ENCODE measurements at places on chromosomes 12 and 14.

DNA sequence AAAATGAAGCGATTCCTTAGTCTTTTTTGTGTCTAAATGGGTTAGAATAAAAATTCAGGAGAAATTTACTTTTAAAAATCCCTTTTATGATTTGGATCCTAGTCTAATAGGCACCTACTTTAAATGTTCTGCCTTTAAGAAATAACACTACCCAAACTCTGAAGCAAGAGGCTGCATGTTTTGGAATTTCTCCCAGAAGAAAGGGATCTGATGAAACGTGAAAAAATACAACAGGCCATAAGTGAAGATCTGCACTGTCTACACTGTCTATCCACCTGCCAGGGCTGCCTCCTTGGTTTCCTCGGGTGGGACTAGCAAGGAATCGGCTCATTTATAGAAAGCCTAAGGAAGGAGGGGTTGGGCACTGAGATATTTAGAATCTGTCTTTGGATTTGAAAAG lies 22.1 kb downstream of the ACVR1B start:
- no peak for DNase-seq

DNA sequence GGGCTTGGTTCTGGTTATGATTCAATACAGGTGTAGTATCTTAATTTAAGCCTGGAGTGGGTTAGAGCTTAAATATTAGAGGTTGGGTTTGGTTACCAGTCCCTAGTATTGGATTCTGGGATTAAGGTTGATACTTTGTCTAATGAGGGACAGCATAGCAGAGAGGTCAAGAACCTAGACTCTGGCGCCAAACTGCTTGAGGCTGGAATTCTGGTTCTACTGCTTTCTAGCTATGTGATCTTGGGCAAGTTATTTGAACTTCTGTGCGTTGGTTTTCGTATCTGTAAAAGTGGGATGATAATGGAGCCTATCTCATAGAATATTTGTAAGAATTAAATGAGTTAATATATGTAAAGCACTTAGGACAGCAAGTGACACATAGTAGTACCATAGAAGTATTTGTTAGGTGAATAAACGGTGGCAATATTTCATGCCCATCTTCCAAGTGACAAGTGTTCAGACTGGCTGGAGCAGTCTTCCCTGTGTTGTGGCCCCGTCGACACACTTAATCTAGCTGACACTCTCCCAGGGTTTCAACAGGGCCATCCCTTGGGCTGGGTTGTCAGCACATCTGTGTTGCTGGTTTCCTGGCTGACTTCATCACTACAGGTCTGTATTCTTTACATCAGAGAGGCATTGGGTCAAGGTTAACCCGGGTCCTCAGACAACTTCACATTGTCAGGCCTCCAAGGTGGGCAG lies 3.0 kb downstream of the ENDOU start:
- no peak for DNase-seq

DNA sequence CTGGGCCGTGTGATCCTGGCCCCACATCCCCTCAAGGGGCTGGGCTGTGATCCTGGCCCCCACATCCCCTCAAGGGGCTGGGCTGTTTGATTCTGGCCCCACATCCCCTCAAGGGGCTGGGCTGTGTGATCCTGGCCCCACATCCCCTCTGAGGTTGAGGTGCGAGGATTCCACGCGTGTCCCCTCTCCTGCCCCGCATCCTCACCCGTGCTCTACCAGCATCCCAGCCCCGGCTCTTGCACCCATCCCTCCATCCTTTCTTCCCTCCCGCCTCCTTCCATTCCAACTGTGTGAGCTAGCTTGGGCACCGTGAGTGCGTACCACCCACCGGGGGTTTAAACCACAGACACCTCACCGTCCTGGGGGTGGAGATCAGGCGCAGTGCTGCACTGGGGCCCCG lies 31.1 kb upstream of the TMEM179 start:
- no peak for DNase-seq

DNA sequence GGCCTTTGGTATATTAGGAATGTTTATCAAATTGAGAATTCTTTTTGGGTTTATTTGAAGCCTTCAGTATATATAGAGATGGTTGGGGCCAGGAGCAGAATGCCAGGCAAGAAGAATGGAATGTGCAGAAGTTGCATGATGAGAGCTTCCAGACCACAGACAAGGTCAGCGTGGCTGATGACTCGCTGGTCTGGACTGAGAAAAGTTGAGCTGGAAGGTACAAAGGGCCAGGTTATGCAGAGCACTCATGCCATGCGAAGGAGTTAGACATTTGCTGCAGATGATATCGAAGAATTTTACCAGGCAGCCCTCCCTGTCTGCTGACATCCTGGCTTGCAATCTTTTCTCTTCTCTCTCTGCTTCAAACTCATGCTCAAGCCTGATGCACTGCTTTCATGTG lies 196.2 kb upstream of the ARHGAP5 start:
- DNase-seq, result no peak

GRCh38 chr12:74317741-74318140 lies 219.9 kb upstream of the ATXN7L3B start:
- no peak for DNase-seq

DNA sequence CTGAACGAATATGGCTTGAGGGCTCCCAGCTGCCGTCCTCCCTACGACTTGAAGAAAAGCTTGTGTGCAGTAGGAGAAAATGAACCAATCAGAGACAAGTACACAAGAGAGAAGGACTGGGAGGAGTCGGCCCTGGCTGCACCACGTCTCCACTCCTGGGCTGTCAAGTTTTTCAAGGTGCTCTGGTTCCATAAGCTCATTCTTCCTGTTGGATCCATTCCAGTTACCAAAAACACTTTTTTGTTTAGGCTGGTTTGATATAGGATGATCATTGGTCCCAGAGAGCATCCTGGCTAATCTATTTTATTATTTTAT lies 2.8 kb upstream of the A2ML1 start:
- no peak for DNase-seq

- no peak for DNase-seq
Observed at GRCh38 chr14:39241637-39242036, 7.9 kb downstream of the MIA2 start.

GRCh38 chr12:113424915-113425823 lies 3.0 kb downstream of the SDSL start:
- peak; percentile 62 for DNase-seq

GRCh38 chr12:53222170-53222721 lies 9.8 kb downstream of the RARG start:
- peak; percentile 73 for DNase-seq

GRCh38 chr12:124786061-124786964 lies 77.4 kb downstream of the SCARB1 start:
- peak; percentile 98 for DNase-seq

GRCh38 chr14:24428628-24429394 lies 657 bp downstream of the CBLN3 start:
- no peak for DNase-seq

- peak; percentile 58 for DNase-seq
Observed at GRCh38 chr12:43578782-43579181, 26.8 kb upstream of the ADAMTS20 start.

GRCh38 chr12:72509891-72510290 lies 237.7 kb downstream of the TRHDE start:
- peak; percentile 64 for DNase-seq

GRCh38 chr14:68243450-68244010 lies 424.0 kb downstream of the RAD51B start:
- no peak for DNase-seq

DNA sequence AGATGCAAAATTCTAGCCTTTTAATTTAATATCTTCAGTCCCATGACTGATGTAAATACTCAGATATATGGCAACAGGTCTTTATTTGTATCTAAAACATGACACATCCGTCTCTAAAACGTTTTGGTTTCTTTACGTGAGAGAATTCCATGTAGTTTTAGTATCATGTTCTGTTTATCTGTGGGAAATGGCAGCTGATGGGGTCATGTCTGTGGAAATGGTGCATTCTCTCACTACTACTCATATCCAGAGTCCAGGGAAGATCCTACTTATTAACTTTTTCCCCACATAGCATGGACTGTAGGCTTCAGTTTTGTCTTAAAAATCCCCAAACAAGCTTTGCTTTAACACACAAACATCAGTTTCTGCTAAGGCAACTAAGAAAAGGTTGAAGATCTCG lies 53.8 kb downstream of the SPTLC2 start:
- no peak for DNase-seq

- DNase-seq, result no peak
Observed at GRCh38 chr14:71465316-71465715, 466.9 kb upstream of the RGS6 start.

GRCh38 chr12:69238589-69239351 lies 599 bp upstream of the CPSF6 start:
- no peak for DNase-seq

- DNase-seq, result no peak
Observed at GRCh38 chr12:86435053-86435452, 178.9 kb upstream of the MGAT4C start.

DNA sequence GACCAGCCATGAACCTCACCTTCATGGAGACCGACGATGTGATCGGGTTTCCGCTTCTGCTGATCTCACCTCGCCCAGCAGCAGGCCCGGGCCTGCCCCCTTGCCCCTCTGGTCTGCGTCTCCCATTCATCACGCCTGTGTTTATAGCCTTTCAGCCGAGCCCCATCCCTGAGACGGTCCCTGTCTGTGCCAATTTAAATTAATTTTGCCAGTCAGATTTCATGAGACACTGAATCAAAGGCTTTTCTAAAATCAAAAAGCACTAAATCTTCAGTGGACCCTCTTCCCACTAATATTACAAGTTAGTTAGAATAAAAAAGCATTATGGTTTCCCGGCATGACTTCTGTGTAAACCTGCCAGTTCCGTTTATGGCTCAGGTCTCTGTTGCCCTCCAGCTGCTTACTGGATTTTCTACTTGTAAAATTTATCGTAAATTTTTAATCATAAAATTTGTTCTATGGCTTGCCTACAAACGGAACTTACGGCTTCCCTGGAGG lies 155.9 kb downstream of the ESRRB start:
- DNase-seq, result no peak

- peak; percentile 89 for DNase-seq
Observed at GRCh38 chr14:94548999-94549985, 11.9 kb upstream of the SERPINA4 start.

DNA sequence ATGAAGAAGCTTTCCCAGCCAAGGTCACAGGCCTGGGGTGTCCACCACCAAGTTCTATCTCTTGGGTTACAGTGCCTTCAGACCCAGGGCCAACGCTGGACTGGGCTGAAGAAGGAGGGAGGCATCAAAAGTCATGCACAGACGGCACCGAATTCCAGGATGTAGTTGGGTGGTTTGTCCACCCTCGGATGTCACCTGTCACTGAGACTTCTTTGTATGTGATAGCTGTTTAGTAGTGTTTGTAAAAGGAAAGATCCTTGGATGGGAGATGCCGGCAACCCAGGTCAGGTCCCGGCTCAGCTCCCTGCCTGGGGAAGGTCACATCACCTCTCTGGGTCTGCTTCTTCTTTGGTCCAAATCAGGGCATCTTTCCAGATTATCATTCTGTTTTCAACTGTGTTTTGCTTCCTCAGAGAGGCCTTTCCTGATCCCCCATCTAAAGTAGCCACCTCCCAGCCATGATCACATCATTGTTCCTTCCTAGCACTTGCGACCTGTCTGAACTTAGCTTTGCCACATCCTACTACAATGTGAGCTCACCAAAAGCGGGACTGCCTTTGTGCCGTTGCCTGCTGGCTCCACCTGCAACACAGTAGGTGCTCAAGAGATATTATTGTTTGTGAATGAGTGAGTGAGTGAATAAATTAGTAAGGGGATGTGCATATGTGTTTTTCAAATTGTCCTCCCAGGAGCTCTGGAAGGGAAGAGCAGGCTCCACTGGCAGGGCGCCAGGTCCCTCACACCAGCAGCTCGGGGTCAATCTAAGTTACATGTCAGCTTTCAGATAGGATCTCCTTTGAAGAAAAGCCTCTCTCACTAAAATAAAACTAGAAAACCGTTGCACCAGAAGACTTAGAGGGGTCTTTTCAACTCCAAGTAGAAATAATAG lies 2.1 kb downstream of the TSPAN11 start:
- no peak for DNase-seq

DNA sequence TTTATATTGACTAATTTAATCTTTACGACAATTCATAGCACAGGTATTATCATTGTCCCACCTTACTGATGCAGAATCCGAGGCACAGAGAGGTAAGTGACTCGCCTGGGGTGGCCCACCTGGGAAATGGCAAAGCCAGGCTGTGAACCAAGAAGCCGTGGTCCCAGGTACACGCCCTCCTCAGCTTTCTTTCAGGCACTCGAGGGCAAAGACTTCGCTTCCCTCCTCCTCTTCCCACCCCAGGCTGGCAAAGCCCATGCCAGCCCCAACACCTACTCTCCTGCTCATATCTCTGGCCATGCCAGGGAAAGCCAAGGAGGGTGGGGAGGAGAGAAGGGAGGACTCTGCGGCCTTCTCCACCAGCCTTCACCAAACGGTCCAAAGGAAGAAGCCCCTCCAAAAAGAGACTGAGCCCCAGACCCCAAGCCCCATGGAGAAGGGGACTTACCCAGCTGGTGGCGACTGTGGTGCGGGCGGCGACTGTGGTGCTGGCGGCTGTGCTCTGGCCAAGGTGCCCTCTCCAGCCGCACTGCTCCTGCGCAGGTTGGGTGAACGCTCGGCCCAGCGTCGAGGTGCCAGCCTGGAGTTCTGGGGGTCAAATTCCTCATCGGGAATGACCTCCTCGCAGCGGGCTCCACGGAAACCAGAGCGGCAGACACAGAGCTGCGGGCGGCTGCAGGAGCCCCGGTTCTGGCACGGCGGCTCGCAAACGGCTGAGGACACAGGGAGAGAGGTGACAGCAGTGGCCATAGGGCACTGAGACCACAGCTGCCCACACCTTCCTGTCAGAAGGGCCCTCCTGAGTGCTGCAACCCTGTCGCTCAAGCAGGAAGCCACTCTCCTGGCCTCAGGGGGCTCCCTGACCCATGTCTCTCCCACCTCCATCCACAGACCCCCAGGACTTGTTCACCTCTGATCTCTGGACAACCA lies 26.4 kb downstream of the LTBP2 start:
- no peak for DNase-seq

GRCh38 chr12:77591959-77592743 lies 238.5 kb upstream of the NAV3 start:
- peak; percentile 87 for DNase-seq

- no peak for DNase-seq
Observed at GRCh38 chr14:61611880-61612630, 83.3 kb upstream of the HIF1A start.

- DNase-seq, result peak; percentile 49
Observed at GRCh38 chr14:32572867-32573150, 243.7 kb downstream of the AKAP6 start.

Measured in eye (tissue), 1 donor.